ENCODE measurements at places on chromosomes 12 and 14. TPM values are rescaled to one million over a fixed set of nuclear protein-coding genes. Genes with fewer than 3 reads are reported as not detected.

DNA sequence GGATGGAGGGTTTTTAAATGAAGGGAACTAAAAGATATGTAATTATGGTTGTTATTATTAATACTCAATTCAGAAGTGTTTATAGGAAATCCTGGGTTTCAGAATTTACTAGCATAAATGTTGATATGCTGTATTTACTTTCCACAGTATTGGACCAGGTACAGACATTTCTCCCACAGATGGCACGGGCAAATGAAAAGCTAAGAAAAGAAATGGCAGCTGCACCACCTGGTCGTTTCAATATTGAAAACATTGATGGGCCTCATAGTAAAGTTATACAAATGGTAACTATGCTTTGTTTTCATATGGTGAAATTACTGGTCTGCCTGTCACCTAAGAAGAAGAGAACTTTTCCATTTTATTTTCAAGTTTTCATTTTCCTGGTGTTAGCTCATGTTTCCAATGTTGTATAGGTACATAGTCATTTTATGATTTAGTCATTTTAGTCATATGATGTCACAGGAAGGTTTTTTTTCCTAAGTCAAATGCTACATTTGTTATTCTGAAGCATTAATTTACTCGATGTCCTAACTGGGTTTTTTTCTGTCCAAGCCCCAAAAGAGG is 5.5 kb downstream of the NOPCHAP1 start:
- no peak for DNase-seq
- H3K36me3 ChIP-seq, result peaks cover 16% of the 10 kb centered on the region
- H3K4me3 ChIP-seq, result no peak overlapping the region
- H3K27me3 ChIP-seq, result no peaks in the 10 kb centered on the region
- peaks cover 11% of the 10 kb centered on the region for H3K4me1 ChIP-seq
- H3K27ac ChIP-seq, result no peak overlapping the region

GRCh38 chr12:41940571-41940970 is 204.1 kb downstream of the GXYLT1 start:
- H3K27ac ChIP-seq, result no peak overlapping the region
- no peak overlapping the region for H3K4me3 ChIP-seq

DNA sequence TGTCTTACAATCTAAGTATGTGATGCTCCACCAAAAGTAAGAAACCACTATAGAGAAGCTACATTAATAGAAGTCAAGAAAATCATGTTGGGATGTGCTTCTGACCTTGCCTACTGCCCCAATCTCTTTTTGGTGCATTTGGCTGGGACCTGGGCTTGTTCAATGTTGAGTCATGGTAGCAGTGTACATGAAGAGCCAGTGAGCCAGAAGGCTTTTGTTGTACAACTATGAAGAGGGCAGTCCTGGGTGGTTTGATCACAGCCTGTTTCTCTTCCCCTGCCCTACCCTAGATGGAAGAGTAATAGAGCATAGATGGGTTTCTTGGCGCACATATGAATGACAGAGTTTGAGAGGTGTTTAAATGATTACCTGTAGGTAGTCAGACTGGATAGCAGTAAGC is 56.4 kb downstream of the UBR7 start:
- H3K27ac ChIP-seq, result no peak overlapping the region
- no peaks in the 10 kb centered on the region for H3K4me1 ChIP-seq
- H3K36me3 ChIP-seq, result peaks cover 16% of the 10 kb centered on the region
- H3K4me3 ChIP-seq, result no peak overlapping the region
- no peak for DNase-seq

DNA sequence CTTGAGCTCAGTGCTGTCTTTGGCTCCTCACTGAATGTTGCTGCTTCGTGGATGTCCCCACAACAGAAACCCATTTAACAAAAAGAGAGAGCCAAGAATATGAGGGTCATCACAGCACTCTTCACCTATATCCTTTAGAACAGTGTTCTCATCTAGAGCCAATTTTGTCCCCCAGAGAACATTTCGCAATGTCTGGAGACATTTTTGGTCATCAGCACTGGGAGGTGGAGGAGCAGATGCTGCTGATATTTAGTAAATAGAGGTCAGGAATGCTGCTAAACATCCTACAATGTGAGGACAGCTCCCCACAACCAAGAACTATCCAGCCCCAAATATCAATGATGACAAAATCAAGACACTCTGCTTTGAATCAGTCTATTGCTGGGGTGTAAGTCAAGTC is 92.5 kb downstream of the BBS10 start:
- no peak for DNase-seq
- no peaks in the 10 kb centered on the region for H3K27me3 ChIP-seq
- H3K27ac ChIP-seq, result no peak overlapping the region

- H3K27ac ChIP-seq, result no peak overlapping the region
- no peaks in the 10 kb centered on the region for H3K27me3 ChIP-seq
- DNase-seq, result no peak
- no peaks in the 10 kb centered on the region for H3K36me3 ChIP-seq
Observed at GRCh38 chr14:104196461-104197140, 58.2 kb downstream of the KIF26A start.

GRCh38 chr12:68131867-68132414 is 27.6 kb downstream of the IFNG start:
- no peak overlapping the region for H3K4me3 ChIP-seq
- no peak overlapping the region for H3K27ac ChIP-seq
- H3K27me3 ChIP-seq, result no peaks in the 10 kb centered on the region

DNA sequence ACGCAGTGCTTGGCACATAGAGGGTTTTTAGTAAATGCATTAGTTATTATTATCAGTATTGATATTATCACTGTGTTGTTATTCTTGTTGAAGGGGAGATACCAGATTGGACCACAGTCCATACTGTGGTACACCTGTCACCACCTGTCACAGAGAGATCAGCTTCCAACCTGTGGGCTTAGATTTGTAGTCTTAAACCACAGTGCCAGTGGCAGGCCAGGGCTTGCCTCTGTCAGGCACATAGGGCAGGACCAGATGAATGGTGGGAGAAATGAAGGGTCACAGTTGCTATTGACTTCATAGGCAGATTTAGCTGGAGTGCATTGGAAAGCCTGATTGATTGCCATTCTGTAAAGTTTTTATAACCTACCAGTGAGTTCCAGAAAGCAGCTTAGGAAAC is 35.1 kb downstream of the ARL1 start:
- no peak for DNase-seq
- H3K4me1 ChIP-seq, result no peaks in the 10 kb centered on the region
- H3K4me3 ChIP-seq, result no peak overlapping the region
- no peak overlapping the region for H3K27ac ChIP-seq
- H3K27me3 ChIP-seq, result no peaks in the 10 kb centered on the region

- no peak overlapping the region for H3K27ac ChIP-seq
- H3K27me3 ChIP-seq, result peaks cover 32% of the 10 kb centered on the region
- no peaks in the 10 kb centered on the region for H3K4me1 ChIP-seq
- no peak for DNase-seq
- H3K36me3 ChIP-seq, result no peaks in the 10 kb centered on the region
Observed at GRCh38 chr14:73231981-73232851, 5.1 kb upstream of the PAPLN start.

- H3K27me3 ChIP-seq, result no peaks in the 10 kb centered on the region
- DNase-seq, result no peak
- H3K27ac ChIP-seq, result no peak overlapping the region
- no peak overlapping the region for H3K4me3 ChIP-seq
- no peaks in the 10 kb centered on the region for H3K36me3 ChIP-seq
Observed at GRCh38 chr12:83168751-83169150, 482.0 kb downstream of the TMTC2 start.

DNA sequence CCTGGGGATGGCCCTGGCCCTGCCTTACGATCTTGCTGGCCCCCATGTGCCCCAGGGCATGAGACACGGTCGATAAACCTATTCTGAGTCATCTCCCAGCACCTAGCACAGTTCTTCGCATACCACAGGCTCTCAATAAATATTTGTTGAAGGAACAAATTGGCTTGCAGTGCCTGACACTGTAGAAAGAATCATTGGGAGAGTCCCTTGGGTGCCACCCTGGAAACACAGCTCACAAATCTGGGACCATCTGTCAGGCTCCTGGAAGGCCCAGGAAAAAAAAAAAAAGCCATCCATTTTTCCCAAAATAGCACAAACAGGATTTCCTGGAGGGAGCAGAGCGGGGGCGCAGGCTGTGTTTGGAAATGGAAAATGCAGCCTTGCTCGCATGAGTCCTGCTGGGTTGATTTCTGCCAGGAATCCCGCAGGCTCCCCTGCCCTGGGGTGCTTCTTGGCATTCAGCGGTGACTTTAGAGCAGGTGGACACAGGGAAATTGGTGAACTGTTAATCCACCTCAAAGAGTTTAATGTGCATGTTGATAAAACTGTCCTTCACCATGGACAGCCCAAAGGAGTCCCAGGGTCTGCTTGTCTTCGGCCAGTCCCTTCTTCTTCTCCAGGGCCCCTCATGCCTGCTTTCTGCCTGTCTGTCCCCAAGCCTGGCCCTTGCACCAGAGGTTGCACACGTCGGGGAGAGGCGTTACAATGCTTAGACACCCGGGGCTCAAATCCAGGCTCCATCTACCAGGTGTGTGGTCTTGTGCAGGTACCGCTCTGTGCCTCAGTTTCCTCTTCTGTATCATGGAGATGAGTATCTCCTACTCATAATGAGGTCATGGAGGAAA is 106.1 kb upstream of the RFLNA start:
- H3K36me3 ChIP-seq, result no peaks in the 10 kb centered on the region
- no peak overlapping the region for H3K27ac ChIP-seq
- no peak for DNase-seq
- H3K4me3 ChIP-seq, result no peak overlapping the region

GRCh38 chr12:98399532-98399931 is 115.9 kb upstream of the TMPO start:
- no peak overlapping the region for H3K4me3 ChIP-seq
- no peaks in the 10 kb centered on the region for H3K36me3 ChIP-seq
- peaks cover 7% of the 10 kb centered on the region for H3K4me1 ChIP-seq
- no peak overlapping the region for H3K27ac ChIP-seq
- no peaks in the 10 kb centered on the region for H3K27me3 ChIP-seq

EPYC gene
- not detected for polyA plus RNA-seq

GRCh38 chr12:123938679-123939480 is 33.8 kb downstream of the CCDC92 start:
- H3K27me3 ChIP-seq, result no peaks in the 10 kb centered on the region
- H3K36me3 ChIP-seq, result no peaks in the 10 kb centered on the region
- H3K27ac ChIP-seq, result peak overlapping the region; percentile 12
- DNase-seq, result no peak
- H3K4me3 ChIP-seq, result peak overlapping the region; percentile 38
- H3K4me1 ChIP-seq, result peaks cover 21% of the 10 kb centered on the region

IAPP gene
- polyA plus RNA-seq, result not detected

GRCh38 chr14:74562515-74563232 is 49.4 kb downstream of the LTBP2 start:
- H3K36me3 ChIP-seq, result no peaks in the 10 kb centered on the region
- H3K4me3 ChIP-seq, result no peak overlapping the region
- H3K4me1 ChIP-seq, result no peaks in the 10 kb centered on the region
- H3K27me3 ChIP-seq, result no peaks in the 10 kb centered on the region
- no peak for DNase-seq

SLCO1B1 gene
- polyA plus RNA-seq, result not detected

GRCh38 chr14:81172353-81172752 is 48.4 kb downstream of the GTF2A1 start:
- H3K36me3 ChIP-seq, result no peaks in the 10 kb centered on the region
- no peak overlapping the region for H3K4me3 ChIP-seq
- no peaks in the 10 kb centered on the region for H3K27me3 ChIP-seq
- no peak for DNase-seq
- H3K27ac ChIP-seq, result no peak overlapping the region

- DNase-seq, result no peak
- no peak overlapping the region for H3K4me3 ChIP-seq
- H3K4me1 ChIP-seq, result no peaks in the 10 kb centered on the region
- H3K36me3 ChIP-seq, result no peaks in the 10 kb centered on the region
- H3K27me3 ChIP-seq, result no peaks in the 10 kb centered on the region
Observed at GRCh38 chr12:126248871-126249403, 1183.7 kb downstream of the AACS start.

DNA sequence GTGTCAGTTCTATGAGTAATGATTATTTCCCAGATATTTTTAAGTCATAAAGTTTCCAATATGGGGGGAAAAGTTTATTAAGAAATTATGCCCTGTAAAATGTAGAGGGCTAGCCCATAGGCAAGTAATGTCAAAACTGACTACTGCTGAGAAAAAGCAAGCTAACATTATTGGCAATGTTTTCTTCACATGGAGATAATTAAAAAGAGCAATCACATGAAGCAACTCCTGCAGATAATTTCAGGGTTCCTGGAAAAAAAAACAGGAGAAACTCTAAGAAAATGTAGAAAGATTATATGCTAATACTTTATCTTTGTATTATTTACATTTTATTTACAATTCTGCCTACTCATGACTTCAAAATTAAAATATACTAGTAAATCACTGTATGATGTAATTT is 39.8 kb downstream of the PPP1R12A start:
- H3K27ac ChIP-seq, result no peak overlapping the region
- no peak overlapping the region for H3K4me3 ChIP-seq
- peaks cover 28% of the 10 kb centered on the region for H3K4me1 ChIP-seq
- no peaks in the 10 kb centered on the region for H3K36me3 ChIP-seq
- no peak for DNase-seq

DNA sequence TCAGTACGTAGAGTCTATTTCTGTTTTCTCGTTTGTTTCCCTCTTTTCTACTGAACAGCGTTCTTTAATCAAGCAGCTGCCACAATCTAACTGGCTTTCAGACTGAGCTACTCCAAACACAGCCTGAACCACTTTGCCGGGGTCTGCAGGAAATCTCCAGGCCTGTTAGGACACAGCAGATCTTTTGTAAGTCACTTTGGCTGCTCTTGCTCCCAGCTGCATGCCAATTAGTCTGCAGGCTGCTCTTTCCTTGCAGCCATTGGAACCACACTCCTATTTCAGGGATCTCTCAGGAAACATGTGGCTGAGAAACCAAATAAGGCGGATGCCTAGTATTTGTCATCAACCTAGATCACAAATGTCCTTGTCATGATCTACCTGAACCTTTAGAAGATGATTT is 73.6 kb downstream of the TMTC1 start:
- no peaks in the 10 kb centered on the region for H3K27me3 ChIP-seq
- H3K4me1 ChIP-seq, result no peaks in the 10 kb centered on the region
- no peak overlapping the region for H3K27ac ChIP-seq
- no peaks in the 10 kb centered on the region for H3K36me3 ChIP-seq
- no peak for DNase-seq

CLEC2B gene
- polyA plus RNA-seq, result 72.9 TPM

- no peak overlapping the region for H3K27ac ChIP-seq
- peaks cover 22% of the 10 kb centered on the region for H3K4me1 ChIP-seq
- no peak overlapping the region for H3K4me3 ChIP-seq
- no peaks in the 10 kb centered on the region for H3K36me3 ChIP-seq
- peak; percentile 9 for DNase-seq
Observed at GRCh38 chr12:52358575-52359350, 8.5 kb downstream of the KRT85 start.

- no peaks in the 10 kb centered on the region for H3K4me1 ChIP-seq
- no peaks in the 10 kb centered on the region for H3K36me3 ChIP-seq
- no peak overlapping the region for H3K27ac ChIP-seq
- no peak overlapping the region for H3K4me3 ChIP-seq
- no peak for DNase-seq
Observed at GRCh38 chr12:131561051-131561450, 149.8 kb upstream of the SFSWAP start.
